ENCODE measurements at places on chromosomes 12 and 14.

DNA sequence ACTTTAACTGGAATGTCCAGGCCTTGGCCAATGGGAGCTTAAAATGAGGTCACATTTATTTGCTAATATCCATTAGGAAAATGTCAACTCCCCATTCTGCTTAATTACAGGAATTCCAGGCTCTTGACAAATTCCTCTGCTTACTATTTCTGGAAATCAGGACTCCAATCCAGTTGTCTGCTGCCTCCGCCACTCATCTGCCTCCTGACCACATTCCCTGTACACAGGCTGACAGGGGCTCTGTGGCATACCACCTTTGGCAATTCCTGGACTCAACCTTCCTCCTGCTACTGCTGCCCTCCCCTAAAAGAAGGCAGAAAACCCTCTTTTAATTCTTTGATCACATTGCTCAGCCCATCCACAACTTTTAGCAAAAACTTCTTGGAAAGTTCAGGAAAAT, 37.9 kb downstream of the KICS2 start:
- no peak for DNase-seq

GRCh38 chr12:6684609-6685008, 4.6 kb downstream of the ZNF384 start:
- DNase-seq = no peak

DNA sequence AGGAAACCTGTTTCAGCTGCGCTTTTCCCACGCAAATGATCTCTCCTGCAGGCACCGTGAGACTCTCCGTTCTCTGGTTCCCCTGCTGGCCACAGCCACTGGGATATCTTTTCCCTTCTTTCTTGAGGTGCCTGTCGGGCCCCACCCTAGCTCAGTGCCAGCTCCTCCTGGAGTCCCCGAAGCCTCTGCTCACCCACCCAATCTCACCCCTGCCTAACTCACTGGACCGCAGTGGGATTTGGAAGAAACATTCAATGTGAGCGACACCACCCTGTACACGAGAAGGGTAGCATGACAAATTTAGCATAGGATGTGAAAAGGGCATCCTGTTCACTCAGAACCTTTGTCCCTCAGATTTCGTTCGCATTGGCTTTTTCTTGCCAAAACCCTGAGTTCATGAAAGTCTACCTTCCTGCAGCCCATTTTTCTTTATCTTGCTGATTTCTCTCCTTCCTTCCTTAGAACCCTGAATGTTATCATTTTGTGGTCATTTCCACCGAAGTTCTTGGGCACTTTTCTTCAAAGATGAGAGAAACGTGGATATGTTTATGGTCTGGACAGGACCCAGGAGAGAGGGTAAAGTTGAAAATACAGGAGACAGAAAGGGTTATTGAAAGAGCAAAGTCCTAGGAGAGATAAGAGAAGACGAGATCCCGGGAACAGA, 63.6 kb upstream of the ELK3 start:
- no peak for DNase-seq

GRCh38 chr12:56661560-56661959, 15.8 kb upstream of the ATP5F1B start:
- no peak for DNase-seq

DNA sequence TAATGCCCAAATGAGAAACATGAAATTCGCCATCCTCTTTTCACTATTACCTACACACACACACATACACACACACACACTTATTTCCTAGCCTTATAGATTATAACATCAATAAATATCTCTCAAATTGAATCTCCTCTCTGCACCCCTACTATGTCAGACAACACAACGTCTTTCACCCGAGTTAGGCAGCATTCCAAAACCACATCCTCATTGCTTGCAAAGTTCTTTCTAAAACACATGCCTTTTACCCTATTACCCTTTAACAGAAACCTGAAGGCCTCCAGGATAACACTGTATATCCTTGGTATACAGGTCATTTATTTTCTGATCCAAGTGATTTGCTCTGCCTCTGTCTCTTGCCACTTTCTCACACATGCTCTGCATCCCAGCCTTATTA, 56.3 kb downstream of the KCNH5 start:
- no peak for DNase-seq

DNA sequence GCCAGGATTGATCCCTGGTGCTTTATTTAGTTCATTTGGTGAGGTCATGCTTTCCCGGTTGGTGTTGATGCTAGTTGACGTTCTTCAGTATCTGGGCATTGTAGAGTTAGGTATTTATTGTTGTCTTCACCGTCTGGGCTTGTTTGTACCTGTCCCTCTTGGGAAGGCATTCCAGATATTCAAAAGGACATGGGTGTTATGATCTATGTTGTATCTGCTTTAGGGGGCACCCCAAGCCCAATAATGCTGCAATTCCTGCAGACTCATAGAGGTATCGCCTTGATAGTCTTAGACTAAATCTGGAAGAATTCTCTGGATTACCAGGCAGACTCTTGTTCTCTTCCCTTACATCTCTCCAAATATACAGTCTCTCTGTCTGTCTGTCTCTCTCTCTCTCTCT, 42.1 kb downstream of the AK7 start:
- no peak for DNase-seq

DNA sequence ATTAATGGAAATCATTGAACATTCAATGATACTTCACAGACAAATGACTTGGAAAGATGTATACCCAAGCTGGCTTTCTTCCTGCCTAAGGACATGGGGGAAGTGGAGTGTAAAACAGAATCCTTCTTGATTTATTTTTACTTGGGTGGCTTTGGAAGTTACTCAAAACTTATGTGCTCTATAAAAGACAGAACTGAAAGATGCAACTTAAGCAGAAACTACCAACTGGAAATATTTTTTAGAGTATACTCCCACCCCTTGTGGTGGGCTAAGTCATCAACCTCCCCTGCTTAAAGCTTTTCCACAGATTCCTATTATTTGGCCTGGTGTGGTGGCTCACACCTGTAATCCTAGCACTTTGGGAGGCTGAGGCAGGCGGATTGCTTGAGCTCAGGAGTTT, 126.0 kb upstream of the ATP2B1 start:
- DNase-seq = no peak

DNA sequence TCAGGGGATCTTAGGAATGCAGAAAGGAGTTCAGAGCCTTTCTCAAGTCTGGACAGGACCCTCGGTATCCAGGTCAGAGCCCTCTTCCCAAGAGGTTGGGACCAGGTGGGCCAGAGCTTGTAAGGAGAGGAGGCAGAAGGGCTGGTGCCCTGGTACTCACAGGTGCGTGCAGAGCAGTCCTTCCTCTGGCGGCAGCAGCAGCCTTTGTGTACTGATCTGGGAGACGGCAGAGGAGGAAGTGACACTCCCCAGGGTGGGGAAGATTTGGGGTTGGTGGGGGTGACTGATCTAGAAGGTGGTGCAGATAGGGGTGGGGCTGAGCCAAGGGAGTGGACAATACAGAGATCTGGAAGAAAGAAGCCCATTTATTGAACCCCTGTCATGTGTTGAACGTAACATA, at the start of gene ITGB7:
Gene ITGB7 (minus strand): TSS at position 210 of the 400 bp plus-strand sequence. CDS start 6,808 bp downstream, outside the sequence.
- DNase-seq = peak; percentile 24

GRCh38 chr12:105980085-105980484, 158.7 kb downstream of the NUAK1 start:
- no peak for DNase-seq

DNA sequence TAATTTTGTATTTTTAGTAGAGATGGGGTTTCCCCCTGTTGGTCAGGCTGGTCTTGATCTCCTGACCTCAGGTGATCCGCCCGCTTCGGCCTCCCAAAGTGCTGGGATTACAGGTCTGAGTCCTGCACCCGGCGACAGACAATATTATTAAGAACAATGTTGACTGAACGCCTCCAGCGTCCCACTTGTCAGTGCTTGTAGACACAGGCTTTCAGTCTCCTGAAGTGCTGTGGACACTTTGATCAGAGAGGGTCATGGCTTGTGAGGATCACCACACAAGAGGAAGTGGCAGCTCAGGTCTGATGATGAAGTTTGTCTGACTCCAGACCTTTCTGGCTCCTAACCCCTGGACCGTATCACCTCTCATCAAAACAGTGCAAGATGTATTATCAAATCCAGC, 114.6 kb downstream of the CHST11 start:
- no peak for DNase-seq

DNA sequence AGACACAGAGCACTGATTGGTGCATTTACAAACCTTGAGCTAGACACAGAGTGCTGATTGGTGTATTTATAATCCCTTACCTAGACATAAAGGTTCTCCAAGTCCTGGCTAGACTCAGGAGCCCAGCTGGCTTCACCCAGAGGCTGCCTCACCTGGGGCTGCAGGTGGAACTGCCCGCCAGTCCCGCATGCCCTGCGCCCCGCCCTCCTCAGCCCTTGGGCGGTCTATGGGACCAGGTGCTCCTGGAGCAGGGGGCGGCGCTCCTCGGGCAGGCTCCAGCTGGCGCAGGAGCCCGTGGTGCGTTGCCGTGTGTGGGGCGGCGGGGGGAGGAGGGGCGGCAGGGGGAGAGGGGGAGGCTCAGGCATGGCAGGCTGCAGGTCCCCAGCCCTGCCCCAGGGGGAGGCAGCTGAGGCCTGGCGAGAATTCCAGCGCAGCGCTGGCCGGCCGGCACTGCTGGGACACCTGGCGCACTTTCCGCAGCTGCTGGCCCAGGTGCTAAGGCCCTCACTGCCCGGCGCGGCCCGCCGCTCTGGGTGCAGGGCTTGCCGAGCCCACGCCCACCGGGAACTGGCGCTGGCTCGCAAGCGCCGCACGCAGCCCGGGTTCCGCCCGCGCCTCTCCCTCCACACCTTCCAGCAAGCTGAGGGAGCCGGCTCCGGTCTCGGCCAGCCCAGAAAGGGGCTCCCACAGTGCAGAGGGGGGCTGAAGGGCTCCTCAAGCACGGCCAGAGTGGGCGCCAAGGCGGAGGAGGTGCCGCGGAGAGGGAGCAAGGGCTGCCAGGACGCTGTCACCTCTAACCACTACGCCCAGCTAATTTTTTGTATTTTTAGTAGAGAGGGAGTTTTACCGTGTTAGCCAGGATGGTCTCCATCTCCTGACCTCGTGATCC, 3.1 kb upstream of the SLCO1B3 start:
- DNase-seq = no peak

GRCh38 chr14:102593061-102593824, 794 bp downstream of the RCOR1 start:
- no peak for DNase-seq

GRCh38 chr14:28754209-28754985, 12.2 kb upstream of the FOXG1 start:
- no peak for DNase-seq

- no peak for DNase-seq
Observed at GRCh38 chr14:61116369-61116768, 135.3 kb downstream of the SLC38A6 start.

DNA sequence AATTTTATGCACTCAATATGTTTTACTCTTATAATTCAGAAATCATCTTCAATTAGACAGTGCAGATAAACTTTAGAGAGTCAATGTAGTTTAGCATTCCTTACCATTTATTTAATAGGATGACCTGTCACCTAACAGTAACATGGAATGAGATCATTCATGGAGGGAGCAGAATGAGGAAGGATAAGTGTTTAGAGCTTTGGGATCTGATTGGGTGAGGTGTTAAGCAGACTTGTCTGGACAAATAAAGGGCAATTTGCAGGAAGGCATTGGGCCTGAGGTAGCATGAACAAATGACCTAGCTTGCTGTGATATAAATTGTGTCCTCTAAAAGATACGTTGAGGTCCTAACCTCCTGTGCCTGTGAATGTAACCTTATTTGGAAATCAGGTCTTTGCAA, 187.4 kb downstream of the C12orf42 start:
- peak; percentile 32 for DNase-seq

DNA sequence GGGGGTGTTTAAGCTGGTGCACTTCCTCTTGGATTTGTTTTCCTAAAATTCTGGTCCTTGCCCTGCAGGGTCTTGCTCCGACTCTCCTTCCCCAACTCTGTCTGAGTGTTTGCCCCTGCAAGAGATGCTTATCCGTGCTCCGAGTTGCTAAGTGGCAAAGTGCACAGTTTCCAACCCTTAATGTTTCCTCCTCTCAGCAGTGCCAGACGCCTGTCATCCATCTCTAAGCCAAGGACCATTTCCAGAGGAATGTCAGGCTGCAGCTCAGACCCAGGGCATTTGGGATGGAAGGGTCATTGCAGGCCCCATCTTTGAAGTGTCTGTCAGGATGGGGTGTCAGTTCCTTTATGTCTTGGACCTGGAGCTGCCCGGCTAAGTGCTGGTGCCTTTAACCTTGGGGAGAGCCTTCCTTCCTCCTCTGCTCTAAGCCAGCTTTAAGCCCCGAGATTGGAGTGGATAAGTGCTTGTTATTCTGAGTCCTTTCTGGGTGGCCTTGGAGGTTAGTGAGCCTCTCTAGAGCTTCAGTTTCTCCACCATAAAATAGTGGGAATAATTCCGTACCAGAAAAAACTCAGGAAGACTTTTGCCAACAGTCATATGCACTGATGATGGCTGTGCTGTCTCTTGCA, 15.0 kb downstream of the WNT5B start:
- DNase-seq = no peak

GRCh38 chr14:61335671-61336275, 14.4 kb downstream of the PRKCH start:
- DNase-seq = no peak

- DNase-seq = no peak
Observed at GRCh38 chr14:36394593-36394992, 74.2 kb upstream of the MBIP start.

GRCh38 chr14:74638066-74638465, 26.0 kb upstream of the LTBP2 start:
- no peak for DNase-seq

DNA sequence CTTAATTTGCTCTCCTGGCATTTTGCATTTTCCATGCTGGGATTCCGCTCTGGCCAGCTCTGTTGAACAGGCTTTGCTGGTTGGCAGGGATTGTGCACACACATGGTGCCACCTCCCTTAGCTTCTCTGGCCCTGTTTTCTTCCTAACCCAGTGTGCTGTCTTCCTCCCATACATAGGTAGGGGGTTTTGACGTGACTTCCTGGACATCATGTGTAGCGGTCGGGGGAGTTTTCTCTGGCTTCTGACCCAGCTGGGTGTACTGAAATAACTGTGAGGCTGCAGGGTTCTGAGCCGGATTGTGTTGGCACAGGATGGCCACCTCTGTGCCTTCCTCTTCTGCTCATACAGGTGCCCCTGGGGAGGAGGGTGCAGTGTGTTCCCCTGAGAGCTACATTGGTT, 25.7 kb downstream of the C14orf132 start:
- DNase-seq = no peak

DNA sequence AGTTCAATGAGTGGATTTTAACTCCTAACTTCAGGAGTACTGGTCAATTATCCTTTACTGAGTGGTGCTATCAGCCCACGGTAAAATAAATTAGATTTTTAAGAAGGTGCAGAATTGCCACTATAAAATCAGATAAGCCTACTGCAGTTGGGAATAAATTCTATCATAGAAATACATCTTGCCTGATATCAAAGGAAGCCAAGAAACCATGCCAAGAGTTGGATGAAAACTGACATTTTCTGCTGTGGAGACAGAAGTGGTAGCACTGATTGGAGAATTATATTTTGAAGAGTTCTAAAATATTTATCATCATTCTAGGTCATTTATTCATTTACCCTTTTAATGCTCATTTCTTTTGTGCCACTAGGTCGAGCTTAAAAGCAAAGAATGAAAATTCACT, 465.1 kb downstream of the APAF1 start:
- DNase-seq = no peak

GRCh38 chr14:96216627-96217026, 12.0 kb downstream of the BDKRB2 start:
- no peak for DNase-seq
